ENCODE measurements at places on chromosomes 4 and X.

GRCh38 chrX:37599729-37600128 lies 28.3 kb downstream of the LANCL3 start:
- no peak for DNase-seq

GRCh38 chr4:52235552-52236201 lies 184.6 kb downstream of the SPATA18 start:
- DNase-seq: no peak

DNA sequence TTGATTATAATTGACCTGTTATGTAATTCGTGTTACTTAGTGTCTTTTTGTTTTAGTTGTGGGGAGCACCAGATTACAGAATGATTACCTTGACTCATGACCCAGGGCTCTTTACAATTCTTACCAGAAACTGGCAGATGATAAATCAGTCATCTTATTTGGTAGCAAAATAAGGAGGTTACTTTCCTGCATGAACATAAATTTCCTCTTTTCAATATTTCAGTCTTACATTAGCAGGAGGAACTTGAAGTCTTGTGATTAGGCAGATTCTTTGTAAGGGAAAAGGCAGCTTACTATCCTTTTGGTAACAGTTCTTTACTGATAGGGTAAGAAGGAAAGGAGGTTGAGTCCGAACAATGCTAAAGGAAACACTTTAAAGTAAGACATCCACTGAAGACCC lies 26.0 kb upstream of the SLC25A5 start:
- no peak for DNase-seq

GRCh38 chr4:102551958-102552565 lies 50.9 kb downstream of the NFKB1 start:
- no peak for DNase-seq

- DNase-seq: no peak
These were observed 237.6 kb downstream of the DHRSX start for GRCh38 chrX:2263203-2263602.

GRCh38 chrX:11407331-11408108 lies 114.3 kb downstream of the AMELX start:
- no peak for DNase-seq

DNA sequence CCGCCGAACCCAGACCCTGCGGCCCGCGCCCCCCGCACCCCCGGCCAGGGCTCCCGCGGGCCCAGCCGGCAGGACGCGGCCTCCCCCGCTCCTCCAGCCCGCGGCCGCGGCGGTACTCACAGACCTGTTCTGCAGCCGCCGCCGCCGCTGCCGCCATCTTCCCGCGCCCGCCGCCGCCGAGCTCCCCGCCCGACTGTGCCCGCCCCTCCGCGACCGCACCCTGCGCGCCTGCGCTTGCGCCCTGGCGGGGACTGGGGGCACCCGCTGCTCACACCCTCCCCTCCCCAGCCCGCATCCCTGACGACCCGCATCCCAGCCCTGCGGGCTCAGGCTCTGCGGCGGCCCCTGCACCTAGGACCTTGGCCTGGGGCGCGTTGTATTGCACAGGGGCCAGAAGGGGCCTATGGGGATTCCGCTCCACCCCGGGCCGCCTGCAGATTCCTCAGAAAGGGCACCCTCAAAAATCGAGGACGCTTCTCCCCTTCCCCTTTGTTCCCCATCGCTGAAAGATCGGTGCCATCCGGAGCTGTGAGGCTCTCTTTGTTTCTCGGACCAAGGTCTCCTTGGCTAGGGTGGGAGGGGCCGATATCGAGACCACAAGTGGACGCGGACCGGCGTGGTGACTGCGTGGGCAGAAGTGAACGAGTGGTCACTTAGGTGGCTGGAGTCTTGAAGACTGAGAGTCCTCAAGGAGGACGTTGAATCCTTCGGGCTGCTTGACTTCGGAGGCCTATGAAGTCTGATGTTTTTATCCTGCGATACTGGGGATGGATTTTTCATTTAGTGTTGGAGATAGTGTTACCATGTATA lies at the start of gene SGCB:
Gene SGCB, minus strand, starts transcription at position 197 of the 810 bp plus-strand sequence. Its CDS starts 40 bp downstream, at position 157.
- peak; percentile 68 for DNase-seq
